Central memory CD4-positive, alpha-beta T cell (primary cell): ENCODE measurements at places on chromosomes 1 and 21.

- DNase-seq, result no peak
Observed at GRCh38 chr21:18772897-18773296, 369.3 kb upstream of the TMPRSS15 start.

DNA sequence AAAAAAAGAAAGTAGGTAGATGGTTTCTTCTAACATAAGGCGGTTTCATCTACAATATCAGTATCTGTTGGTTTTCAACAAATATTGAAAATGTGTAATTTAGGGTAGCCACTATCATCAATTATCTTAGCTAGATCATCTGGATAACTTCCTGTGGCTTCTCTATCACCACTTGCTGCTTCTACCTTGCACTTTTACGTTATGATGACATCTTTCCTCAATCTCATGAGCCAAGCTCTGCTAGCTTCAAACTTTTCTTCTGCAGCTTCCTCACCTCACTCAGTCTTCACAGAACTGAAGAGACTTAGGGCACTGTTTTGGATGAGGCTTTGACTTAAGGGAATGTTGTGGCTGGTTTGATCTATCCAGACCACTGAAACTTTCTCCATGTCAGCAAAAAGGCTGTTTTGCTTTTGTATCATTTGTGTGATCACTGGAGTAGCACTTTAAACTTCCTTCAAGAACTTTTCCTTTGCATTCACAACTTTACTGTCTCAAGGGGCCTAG, 144.9 kb upstream of the HP1BP3 start:
- DNase-seq, result no peak

GRCh38 chr1:218171302-218171893, 113.7 kb upstream of the RRP15 start:
- DNase-seq, result no peak

- no peak for DNase-seq
Observed at GRCh38 chr1:204685236-204686006, at the start of gene LRRN2. Gene LRRN2 (minus strand): TSS chr1:204685738. CDS start chr1:204619992, 65,746 bp downstream.

GRCh38 chr1:80933346-80933745, 867.4 kb upstream of the ADGRL2 start:
- DNase-seq, result no peak

- no peak for DNase-seq
Observed at GRCh38 chr1:223110952-223111351, 32.1 kb downstream of the TLR5 start.

DNA sequence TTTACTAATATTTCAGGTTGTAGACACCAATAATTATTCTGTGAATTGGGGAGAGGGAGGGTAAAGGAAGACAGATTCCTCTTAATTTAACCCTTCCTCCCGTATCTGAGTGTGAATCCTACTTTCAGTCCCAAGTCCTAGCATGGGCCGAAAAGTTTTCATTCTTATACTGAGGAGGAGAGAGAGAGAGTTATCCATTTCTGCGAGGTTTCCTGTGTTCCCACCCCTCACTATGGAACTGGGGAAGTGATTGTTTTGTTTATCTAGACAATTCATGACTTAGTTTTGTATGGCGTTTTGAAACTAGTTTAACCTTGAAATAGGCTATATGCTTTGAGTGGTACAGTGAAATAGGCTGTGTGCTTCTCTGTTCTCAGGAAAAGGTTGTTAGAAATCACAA, 134.0 kb upstream of the DPYD start:
- no peak for DNase-seq

GRCh38 chr1:207908107-207908734, 2.7 kb downstream of the CD34 start:
- DNase-seq, result no peak

DNA sequence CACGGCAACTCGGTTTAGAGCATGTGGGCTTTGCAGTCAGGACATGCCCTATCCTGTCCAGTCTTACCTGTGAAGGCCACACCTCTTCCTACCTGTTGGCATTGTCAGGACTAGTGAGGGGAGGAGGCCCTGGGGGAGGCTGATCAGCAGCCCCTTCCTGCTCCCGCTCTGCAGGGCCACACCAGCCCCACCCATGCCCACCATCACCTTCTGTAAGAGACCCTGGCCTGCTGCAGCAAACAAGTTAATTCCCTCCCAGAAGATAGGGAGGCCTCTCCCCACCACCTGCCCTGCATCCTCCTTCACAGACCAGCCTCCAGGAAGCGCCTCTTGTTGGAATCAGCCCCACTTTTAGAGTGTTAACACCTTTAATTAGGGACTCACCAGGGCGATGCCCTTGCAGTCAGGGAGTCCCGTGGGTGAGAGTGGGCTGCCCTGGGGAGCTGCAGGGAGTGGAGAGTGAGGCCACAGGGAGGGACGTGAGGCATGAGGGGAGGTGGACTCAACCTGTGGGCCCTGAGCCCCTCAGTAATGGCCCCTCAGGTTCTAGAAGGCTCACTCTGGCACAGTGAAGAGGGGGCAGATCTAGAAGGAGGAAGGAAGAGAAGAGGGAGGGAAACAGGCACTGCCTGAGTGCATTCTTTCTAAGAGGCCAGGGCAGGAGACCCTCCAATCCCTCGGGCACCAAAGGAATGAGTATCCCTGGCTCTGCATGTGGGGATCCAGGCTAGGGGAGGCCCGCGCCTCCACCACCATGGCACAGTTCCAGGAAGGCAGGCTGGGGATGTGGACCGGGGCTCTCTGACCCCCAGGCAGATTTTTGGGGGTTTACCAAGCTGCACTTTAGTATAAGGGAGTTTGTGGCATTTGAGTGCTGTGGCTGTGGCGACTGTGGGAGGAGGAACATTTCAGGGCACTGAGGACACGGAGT, 8.2 kb downstream of the UMODL1 start:
- DNase-seq, result no peak

GRCh38 chr1:50508040-50508586, 84.9 kb upstream of the DMRTA2 start:
- DNase-seq, result no peak

DNA sequence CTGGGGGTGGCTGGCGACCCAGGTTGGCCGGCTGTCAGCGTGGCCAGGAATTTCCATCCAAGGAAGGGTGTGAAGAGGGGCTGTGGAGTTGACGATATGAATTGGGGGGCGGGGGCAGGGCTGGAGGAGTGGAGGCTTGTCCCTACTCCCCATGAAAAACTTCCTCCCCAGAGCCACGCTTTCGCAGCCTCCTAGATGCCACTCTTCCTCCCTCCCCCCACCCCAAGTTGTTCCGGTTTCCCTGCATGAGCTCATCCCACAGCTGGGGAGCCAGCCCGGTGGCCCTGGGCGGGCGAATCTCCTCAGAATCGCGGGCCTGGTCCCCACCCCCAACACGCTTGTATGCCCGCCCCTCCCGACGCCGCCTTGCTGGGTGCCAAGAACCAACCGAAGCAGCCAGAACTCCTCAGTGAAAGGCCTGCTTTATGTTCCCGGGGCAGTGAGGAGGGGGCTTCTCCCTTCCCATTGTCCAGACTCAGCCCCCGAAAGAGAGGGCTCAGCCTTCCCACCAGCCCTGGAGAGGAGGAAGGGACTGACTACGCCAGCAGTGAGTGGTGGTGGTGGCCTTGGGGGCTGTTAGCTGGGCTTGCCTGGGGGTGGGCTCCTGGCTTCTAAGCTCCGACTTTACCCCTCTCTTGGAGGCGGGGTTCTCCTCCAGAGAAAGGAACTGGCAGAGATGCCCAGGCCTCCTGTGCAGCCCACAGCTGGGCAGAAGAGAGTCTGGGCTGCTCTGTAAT, 1.8 kb upstream of the CSMD2 start:
- no peak for DNase-seq

DNA sequence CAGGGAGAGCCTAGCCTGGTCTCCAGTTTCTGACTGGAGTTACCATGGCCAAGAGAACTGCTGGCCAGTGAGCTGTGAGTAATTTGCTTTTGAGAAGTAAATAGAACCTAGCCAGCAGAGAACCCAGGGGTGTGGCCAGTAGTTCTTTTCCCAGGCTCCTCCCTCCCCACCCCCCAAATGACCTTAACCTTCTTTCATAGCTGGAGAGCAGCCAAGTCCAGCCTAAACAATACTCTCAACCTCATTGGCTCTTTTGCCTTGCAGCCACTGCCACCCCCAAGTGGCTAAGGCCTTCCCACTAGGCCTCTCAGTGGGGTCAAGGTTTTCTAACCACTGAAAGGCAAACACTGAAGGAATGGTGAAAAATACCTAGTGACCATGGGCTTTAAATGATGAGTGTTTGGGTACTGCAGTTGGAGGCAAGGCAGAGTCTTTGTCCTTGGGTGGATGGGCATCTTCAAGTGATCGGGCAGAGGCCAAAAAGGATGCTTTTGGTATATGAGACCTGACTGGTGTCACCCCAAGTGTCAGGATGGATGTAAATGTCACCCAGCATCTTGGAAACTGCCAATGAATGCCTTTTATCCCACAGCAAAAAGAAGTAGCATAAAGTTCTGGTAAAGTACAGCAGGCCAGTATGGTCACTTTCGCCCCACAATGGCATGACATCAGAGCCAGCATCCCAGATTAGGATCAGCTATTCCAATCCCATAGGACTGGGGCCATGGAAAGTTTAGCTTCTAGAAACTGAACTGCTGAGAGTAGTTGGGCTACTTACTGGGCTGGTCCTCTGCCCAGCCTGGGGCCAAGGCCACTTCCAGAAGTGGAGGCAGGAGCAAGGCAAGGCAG, 3.5 kb upstream of the PIGV start:
- no peak for DNase-seq

DNA sequence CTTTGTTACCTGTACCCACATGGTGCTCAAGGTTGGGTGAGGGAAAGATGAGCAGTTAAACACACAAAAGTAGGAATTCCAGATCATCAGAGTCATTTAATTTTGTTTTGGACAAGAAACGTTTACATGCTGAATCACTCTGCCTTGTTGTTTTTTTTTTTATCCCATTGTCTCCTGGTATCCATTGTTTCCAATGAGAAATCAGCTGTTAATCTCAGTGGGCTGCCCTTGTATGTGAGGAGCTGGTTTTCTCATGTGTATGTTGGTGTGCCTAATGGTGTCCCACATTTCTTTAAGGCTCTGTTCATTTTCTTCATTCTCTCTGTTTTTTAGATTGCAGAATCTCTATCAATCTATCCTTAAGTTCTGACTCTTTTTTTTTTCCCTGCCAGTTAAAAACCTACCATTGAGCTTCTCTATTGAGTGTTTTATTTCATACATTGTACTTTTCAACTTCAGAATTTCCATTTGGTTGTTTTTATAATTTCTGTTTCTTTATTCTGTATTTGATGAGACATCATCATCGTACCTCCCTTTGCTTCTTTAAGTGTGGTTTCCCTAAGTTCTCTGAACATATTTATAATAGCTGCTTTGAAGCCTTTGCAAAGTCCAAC, 8.8 kb upstream of the OBSCN start:
- DNase-seq, result no peak

- no peak for DNase-seq
Observed at GRCh38 chr1:201916649-201917249, 28.1 kb downstream of the SHISA4 start.

- DNase-seq, result no peak
Observed at GRCh38 chr1:17078991-17079868, 25.4 kb upstream of the SDHB start.

- no peak for DNase-seq
Observed at GRCh38 chr1:14626869-14627607, 28.6 kb downstream of the KAZN start.

- no peak for DNase-seq
Observed at GRCh38 chr1:8426996-8427395, 109.1 kb downstream of the SLC45A1 start.
